GM12878 (cell line): ENCODE measurements at places on chromosomes 1 and 21. TPM values are rescaled to one million over a fixed set of nuclear protein-coding genes. Genes with fewer than 3 reads are reported as not detected.

Gene C1orf74
- polyA plus RNA-seq: 4.6 and 5.5 TPM in 2 replicates

Gene EVI5
- polyA plus RNA-seq: 1.3 and 1.5 TPM in 2 replicates

GRCh38 chr1:243267914-243268653, 12.2 kb downstream of the SDCCAG8 start:
- no peak for DNase-seq

DNA sequence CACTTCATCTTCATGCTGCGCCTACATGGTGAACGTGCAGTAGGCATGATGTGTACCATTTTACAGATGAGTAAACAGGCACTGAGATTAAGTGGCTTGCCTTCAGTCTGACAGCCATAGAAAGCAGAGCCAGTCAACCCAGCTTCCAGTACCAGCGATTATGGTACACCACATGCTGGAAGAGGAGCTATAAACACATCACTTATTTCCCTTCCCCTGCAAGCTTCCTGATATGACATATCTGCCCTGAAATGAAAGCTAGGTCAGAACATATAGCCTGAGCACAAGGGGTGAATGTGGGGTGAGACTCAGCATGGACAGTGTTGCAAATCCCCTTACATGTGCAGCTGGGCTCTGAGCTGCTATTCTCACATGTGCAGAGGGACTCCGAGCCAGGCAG, 33.8 kb upstream of the IL20 start:
- DNase-seq: no peak

DNA sequence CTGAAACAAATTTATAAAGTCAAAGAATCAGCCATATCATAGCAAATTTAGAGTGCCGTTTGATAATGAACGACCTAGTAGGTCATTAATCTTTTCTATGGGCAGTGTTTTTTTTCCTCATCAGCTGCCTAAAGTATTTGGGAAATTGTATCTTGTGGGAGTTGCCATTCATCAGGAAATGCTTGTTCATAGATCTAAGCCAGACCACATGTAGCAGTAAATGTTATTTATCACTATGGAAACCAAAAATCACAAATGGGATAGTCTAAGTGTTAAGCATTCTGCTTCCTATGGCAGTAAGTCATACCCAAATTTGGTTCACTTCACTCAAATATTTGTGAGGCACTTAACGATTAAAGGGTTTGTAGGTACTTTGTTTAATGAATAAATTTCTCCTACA, 52.9 kb downstream of the LRRC8D start:
- no peak for DNase-seq

GRCh38 chr1:22257290-22258275, 114.7 kb upstream of the WNT4 start:
- no peak for DNase-seq
